ENCODE measurements at places on chromosomes 11 and 22. TPM values are rescaled to one million over a fixed set of nuclear protein-coding genes. Genes with fewer than 3 reads are reported as not detected.

GRCh38 chr22:39148026-39148726 is 4.3 kb downstream of the CBX7 start:
- H3K27ac ChIP-seq, result peak overlapping the region; percentile 52
- H3K4me1 ChIP-seq, result peaks cover 49% of the 10 kb centered on the region
- H3K4me3 ChIP-seq, result peak overlapping the region; percentile 33
- DNase-seq, result no peak
- H3K27me3 ChIP-seq, result no peaks in the 10 kb centered on the region
- peaks cover 5% of the 10 kb centered on the region for H3K36me3 ChIP-seq

DNA sequence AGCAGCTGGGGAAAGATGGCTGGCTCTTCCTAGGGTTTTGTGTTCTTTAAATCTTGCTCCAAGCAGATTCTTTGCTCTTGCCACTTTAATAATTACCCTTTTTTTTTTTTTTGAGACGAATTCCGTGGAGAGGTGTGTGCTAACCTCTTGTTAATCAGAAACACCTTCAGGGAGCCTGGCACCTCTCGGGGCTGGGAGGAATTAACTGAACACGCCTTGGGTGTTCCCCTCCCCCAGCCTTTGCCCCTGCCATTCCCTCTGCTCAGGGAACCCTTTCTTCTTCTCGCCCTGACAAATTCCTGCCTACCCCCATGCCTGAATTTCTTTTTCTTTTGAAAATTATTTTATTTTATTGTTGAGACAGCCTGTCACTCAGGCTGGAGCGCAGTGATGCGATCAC is 17.5 kb downstream of the TMPRSS6 start:
- DNase-seq, result no peak
- peaks cover 1% of the 10 kb centered on the region for H3K36me3 ChIP-seq
- peaks cover 43% of the 10 kb centered on the region for H3K4me1 ChIP-seq
- H3K27me3 ChIP-seq, result no peaks in the 10 kb centered on the region

DNA sequence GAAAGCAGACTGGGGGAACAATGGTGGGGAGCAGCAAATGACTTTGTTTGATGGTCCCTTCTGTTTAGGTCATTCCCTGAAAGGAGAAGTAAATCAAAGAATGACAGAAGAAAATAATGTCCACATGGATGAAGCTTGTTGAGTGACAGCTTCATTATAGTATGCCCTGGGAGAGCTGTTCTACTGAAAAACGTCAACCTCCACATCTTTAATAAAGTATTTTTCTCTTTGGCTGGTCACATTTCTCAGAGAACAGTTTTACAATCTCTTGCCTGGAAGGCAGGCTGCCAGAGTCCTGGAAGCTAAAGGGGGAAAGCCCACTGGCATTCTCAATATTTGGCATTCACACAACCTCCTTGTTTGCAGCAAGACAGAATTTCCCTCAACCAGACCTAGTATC is 287.9 kb downstream of the SWAP70 start:
- no peaks in the 10 kb centered on the region for H3K27me3 ChIP-seq
- H3K27ac ChIP-seq, result no peak overlapping the region
- DNase-seq, result no peak

DNA sequence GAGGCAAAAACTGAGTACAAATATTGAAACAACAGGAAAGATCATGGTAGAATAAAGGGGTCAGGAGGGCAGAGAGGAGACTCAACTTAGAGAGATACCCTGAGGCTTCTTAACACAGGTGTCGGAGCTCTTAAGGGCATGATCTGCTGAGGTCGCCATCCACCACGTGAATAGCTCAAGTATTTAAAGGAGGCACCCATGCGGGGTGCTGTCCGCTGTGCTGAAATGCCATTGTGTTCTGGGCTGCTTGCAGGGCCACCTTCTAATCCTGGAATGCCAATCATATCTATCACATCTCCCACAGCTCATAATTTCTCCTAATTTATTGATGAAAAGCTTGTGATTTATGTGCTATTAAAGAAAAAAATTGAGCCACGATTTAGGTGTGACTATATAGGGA is 90.2 kb downstream of the SEZ6L start:
- DNase-seq, result no peak
- H3K36me3 ChIP-seq, result no peaks in the 10 kb centered on the region
- no peak overlapping the region for H3K27ac ChIP-seq
- peaks cover 12% of the 10 kb centered on the region for H3K27me3 ChIP-seq

MMP13 gene
- total RNA-seq, result not detected

- peaks cover 70% of the 10 kb centered on the region for H3K4me1 ChIP-seq
- H3K27ac ChIP-seq, result no peak overlapping the region
- H3K4me3 ChIP-seq, result no peak overlapping the region
These were observed 42.2 kb downstream of the TMEM123 start for GRCh38 chr11:102410382-102410784.

DNA sequence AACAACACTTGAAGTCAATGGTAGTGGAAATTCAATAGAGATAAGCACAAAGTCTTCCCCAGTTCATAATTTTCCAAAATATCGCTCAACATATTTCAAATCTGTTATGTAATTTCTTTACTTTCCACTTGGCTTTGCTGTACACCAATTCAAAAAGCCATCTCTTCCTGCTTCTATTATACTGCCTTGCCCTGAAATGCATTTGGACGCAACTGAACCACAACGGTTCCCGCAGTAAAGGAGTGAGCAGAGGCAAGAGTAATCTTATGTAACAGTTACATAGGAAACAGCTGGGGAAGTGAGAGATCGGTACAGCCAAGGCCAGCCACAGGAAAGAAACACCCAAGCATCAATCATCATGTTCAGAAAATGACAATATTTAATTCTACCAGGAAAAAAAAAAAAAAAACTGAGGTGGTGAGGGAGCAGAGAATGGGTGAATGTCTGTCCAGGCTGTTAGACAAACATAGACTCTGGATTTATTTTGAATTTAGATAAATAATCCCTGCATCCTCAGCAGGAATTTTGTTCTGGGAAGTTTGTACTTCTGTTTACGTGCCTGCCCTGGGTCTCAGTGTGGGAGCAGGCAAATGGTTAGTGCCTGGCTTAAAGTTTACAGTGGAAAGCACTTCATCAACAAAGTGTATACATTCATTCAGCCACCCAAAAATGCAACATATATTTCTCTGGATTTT is 392.2 kb downstream of the ETS1 start:
- H3K36me3 ChIP-seq, result no peaks in the 10 kb centered on the region
- peaks cover 2% of the 10 kb centered on the region for H3K27me3 ChIP-seq
- no peak overlapping the region for H3K4me3 ChIP-seq
- H3K27ac ChIP-seq, result peak overlapping the region; percentile 60
- peaks cover 47% of the 10 kb centered on the region for H3K4me1 ChIP-seq
- DNase-seq, result peak; percentile 42

SLC22A25 gene
- total RNA-seq, result not detected

GRCh38 chr11:109424901-109425300 is 2.9 kb downstream of the C11orf87 start:
- no peaks in the 10 kb centered on the region for H3K4me1 ChIP-seq
- no peak for DNase-seq
- peaks cover 17% of the 10 kb centered on the region for H3K27me3 ChIP-seq
- H3K27ac ChIP-seq, result no peak overlapping the region
- H3K36me3 ChIP-seq, result no peaks in the 10 kb centered on the region

DNA sequence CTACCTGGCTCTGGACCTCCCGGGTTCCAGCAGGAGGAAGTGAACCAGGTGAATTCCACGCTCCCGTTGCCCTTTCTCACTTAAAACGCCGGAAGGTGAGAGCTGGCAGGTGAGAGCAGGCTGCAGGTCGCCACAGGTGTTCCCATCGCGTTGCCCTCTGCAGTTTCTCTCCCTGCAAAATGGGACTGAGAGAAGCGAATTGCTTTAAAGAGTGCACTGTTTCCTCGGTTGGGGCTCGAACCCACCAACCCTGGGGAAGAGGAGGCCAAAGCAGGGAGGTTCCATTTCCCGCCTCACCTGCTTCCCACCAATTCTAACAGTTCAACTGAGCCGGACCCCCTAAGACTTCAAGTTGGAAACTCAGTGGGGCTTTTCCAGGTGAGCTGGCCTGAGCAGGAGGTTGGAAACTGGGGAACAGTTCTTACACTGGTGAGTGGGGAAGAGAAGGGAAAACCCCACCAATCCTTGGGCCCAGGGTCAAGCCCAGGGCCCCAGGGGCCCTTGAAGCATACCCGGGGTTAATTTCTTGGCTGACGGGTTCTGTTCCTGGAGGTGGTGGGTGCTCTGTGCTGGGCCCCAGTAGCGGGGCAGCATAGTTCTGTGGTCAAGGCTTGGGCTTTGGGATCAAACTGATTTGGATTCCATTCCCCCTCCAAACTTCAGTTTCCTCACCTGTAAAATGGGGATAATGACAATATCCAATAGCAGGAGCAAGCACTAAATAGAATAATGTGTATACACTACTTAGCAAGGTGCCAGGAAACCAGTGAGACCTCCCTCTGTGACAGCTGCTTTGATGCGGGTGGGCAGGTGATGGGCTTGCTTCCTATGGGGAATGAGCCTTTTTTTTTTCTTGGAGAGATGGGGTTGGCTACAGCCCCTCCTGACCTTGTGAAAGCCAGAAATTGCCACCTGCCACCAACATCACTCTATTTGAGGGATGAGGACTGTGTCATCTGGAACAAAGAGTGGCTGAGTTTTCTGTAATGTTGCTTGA is 788 bp downstream of the CD82 start:
- DNase-seq, result no peak
- H3K27me3 ChIP-seq, result no peaks in the 10 kb centered on the region
- H3K4me1 ChIP-seq, result peaks cover 66% of the 10 kb centered on the region
- peak overlapping the region; percentile 92 for H3K27ac ChIP-seq
- peak overlapping the region; percentile 92 for H3K4me3 ChIP-seq
- peaks cover 33% of the 10 kb centered on the region for H3K36me3 ChIP-seq

HTR3B gene
- total RNA-seq, result not detected

DNA sequence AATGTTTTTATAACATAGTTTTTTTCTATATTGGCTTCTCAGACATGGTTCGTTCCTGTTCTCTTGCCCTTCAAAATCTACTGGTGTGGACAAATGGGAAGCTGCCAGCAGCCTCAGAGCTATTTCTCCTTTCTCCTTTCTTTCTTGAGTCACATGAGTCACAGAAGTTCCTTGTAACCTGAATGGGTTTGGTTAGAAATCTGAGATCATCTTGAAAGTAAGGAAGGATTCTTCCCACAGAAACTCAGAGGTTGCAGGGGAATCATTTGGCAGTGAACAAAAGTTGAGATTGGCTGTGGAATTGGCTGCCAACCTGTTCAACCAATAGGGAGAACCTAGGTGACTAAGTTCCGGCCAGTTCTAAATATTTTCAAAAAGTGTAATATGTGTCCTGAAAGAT is 12.5 kb downstream of the PLET1 start:
- peaks cover 2% of the 10 kb centered on the region for H3K36me3 ChIP-seq
- no peak for DNase-seq
- no peaks in the 10 kb centered on the region for H3K4me1 ChIP-seq
- H3K27ac ChIP-seq, result no peak overlapping the region
- H3K4me3 ChIP-seq, result no peak overlapping the region

DNA sequence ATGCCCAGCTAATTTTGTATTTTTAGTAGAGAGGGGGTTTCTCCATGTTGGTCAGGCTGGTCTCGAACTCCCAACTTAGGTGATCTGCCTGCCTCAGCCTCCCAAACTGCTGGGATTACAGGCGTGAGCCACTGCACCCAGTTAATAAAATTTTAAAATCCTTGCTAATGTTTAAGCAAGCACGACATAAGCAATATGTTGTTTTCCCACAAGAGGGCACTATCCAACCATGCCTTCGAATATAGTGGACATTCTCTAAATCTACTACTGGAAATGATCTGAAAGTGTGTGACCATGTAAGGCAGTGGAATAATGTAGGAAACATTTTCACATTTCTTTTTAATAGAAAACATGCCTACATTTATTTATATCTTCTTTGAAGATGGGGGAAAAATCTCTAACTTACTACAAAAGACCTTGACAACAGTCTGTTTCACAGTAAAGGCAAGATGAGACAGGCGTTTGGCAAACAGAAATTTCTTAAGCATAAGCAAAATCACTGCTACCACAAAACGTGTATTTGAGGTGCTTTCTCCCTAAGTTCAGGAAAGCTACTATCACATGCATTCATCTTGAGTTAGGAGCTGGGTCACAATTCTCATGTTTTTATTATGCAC is 38.2 kb downstream of the PITPNB start:
- H3K27ac ChIP-seq, result peak overlapping the region; percentile 44
- H3K4me1 ChIP-seq, result peaks cover 35% of the 10 kb centered on the region
- no peak overlapping the region for H3K4me3 ChIP-seq

DNA sequence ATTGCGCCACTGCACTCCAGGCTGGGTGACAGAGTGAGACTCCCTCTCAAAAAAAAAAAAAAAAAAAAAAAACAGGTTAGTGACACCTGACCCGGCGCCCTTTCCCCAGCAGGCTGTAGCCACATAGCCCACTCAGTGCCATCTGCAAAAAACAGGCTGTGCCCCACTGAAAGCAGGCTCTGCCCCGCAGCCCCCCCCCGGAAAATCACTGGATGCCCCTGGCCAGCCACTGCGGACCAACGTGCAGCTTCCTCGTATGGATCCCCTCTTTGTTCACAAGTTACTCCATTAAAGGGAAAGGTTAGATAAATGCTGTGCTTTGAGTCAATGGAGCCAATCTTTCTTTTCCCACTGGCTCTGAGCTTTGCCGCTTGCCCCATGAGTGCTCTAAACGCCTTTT is 660.3 kb downstream of the TBC1D22A start:
- no peaks in the 10 kb centered on the region for H3K36me3 ChIP-seq
- H3K27ac ChIP-seq, result no peak overlapping the region

- no peak overlapping the region for H3K27ac ChIP-seq
- H3K4me3 ChIP-seq, result no peak overlapping the region
- H3K27me3 ChIP-seq, result peaks cover 18% of the 10 kb centered on the region
- no peaks in the 10 kb centered on the region for H3K4me1 ChIP-seq
- H3K36me3 ChIP-seq, result no peaks in the 10 kb centered on the region
These were observed 6.9 kb upstream of the SHANK3 start for GRCh38 chr22:50665738-50666137.

CHRM1 gene
- not detected for total RNA-seq

DNA sequence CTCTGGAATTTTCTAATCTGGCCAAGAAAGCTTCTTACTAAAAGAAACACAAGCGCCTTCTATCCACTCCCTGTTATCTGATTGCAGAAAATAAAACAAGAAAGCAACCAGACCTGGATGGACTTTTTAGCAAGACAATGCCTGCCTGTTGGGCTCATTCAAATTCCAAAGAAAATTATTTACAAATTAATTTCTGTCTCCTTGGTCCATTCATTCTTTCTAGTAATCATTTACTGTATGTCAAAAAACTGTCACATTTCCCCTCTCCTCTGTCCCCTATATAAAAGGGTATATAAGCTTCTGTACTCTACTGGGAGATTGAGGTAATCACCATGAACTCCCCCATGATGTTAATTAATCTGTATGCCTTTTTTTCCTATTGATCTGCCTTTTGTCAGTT is 279.9 kb downstream of the DLG2 start:
- H3K4me1 ChIP-seq, result no peaks in the 10 kb centered on the region
- no peak overlapping the region for H3K27ac ChIP-seq
- no peaks in the 10 kb centered on the region for H3K27me3 ChIP-seq
- DNase-seq, result no peak

MDK gene
- total RNA-seq, result 5.0 TPM

DNA sequence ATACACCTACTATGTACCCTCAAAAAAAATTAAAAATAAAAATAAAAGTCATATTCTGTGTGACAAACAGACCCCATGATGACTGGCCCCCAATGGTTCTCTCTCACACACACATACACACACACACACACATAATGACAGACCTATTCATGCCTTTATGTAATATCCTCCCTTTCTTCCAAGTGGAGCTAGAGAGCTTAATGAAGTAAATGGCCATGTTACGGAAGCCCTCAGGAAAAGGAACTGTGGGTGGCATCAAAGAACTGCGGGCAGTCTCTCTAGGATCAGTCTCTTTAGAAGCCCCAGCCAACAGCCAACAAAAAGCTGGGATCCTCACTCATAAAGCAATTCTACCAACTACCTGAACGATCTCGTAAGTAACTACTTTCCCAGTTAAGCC is 125.5 kb downstream of the SIK3 start:
- peaks cover 1% of the 10 kb centered on the region for H3K36me3 ChIP-seq
- H3K4me1 ChIP-seq, result peaks cover 8% of the 10 kb centered on the region
- H3K4me3 ChIP-seq, result no peak overlapping the region
- H3K27me3 ChIP-seq, result no peaks in the 10 kb centered on the region
- DNase-seq, result no peak

BLID gene
- total RNA-seq, result not detected

OTOG gene
- not detected for total RNA-seq

CRYBA4 gene
- total RNA-seq, result not detected

Measured in activated T-helper 1 cell treated with anti-CD3 and anti-CD28 coated beads, Interleukin-12 subunit alpha, Interleukin-12 subunit beta, Interleukin-2, Interleukin-4 antibody, amounts not matched to agents 30 ng/mL and 10 ng/mL and 1 ng/mL, durations not matched to agents 14 hours and 24 hours and 36 hours (primary cell).